ENCODE measurements at places on chromosomes 11 and 22. TPM values are rescaled to one million over a fixed set of nuclear protein-coding genes. Genes with fewer than 3 reads are reported as not detected.

- peaks cover 44% of the 10 kb centered on the region for H3K36me3 ChIP-seq
- DNase-seq = no peak
Measured at GRCh38 chr11:35180317-35181233, 41.6 kb downstream of the CD44 start.

DNA sequence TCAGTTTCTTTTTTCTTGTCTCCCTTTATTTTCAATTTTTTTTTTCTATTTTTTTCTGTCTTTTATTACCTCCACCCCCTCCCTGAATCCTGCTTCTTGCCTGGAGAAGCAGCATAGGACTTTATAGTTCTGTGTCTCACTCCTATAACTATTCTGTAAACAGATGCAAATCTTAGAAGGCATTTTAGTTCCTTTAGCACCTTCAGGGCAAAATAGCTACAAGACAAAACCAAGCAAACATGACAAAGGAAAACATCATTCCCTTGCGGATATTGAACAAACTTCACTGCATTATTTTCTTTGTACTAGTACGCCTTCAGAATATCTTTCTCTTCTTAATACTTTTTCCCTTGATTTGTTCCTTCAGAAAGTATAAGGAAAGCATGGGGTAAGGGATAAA lies 446.2 kb upstream of the CHORDC1 start:
- no peak for DNase-seq
- no peaks in the 10 kb centered on the region for H3K27me3 ChIP-seq
- H3K36me3 ChIP-seq = no peaks in the 10 kb centered on the region
- H3K4me3 ChIP-seq = no peak overlapping the region
- H3K27ac ChIP-seq = no peak overlapping the region

Gene CLTCL1
- total RNA-seq = 5.2 TPM

Gene KCNK4
- total RNA-seq = 0.39 TPM

Gene MARK2
- total RNA-seq = 55.9 TPM

DNA sequence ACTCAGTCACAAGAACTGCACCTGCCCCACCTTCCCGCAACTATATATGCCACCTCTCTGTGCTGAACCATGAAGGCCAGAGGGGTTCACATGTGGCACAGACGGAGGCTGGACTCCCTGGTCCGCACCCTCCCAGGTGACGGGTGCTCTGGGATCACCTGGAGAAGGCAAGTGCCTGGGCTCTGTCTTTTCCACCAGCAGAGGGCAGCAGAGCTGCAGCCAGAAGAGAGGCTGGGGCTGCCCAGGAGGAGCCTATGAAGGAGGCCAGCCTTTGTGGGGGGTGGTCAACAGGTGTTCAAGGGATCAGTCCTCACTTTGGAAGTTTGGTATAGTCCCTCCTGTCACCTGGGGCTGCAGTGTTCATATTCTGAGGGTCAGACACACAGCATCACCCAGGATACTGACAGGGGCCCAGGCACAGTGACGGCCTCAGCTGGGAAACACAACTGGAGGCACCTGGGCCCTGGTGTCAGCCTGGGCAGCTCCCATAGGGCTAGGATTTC lies 39.2 kb upstream of the IGLL5 start:
- DNase-seq = peak; percentile 83
- H3K4me1 ChIP-seq = peaks cover 29% of the 10 kb centered on the region
- H3K4me3 ChIP-seq = no peak overlapping the region
- no peaks in the 10 kb centered on the region for H3K36me3 ChIP-seq
- H3K27me3 ChIP-seq = no peaks in the 10 kb centered on the region
- H3K27ac ChIP-seq = no peak overlapping the region

Gene NLRP14
- total RNA-seq = not detected

DNA sequence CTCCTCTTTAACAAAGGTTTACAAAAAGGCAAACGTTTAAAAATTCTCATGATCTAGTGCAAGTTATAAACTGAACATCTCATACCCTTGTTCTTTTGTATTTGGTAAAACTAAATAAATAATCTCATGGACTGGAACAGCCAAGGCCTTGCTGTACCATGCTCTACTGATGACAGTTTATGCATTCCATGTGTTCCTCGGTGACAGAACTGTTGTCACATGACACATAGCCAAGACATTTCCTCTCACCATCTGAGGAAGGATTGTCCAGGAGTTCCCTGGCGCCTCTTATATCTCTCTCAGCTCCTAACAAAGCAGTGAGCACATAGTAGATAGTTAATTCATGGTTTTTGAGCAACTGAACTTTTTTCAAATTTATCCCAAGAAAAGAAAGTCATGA lies 12.6 kb downstream of the CCDC83 start:
- no peak overlapping the region for H3K4me3 ChIP-seq
- no peaks in the 10 kb centered on the region for H3K27me3 ChIP-seq
- no peaks in the 10 kb centered on the region for H3K4me1 ChIP-seq
- DNase-seq = no peak
- no peaks in the 10 kb centered on the region for H3K36me3 ChIP-seq

- H3K36me3 ChIP-seq = no peaks in the 10 kb centered on the region
- H3K4me1 ChIP-seq = no peaks in the 10 kb centered on the region
- no peaks in the 10 kb centered on the region for H3K27me3 ChIP-seq
- no peak overlapping the region for H3K4me3 ChIP-seq
- H3K27ac ChIP-seq = no peak overlapping the region
Measured at GRCh38 chr11:1192741-1193325, 30.0 kb upstream of the MUC5B start.

- H3K36me3 ChIP-seq = no peaks in the 10 kb centered on the region
- DNase-seq = no peak
Measured at GRCh38 chr11:93032580-93032979, 63.1 kb downstream of the MTNR1B start.

Gene PRG3
- total RNA-seq = not detected
